Kidney tubule cell (primary cell): ENCODE measurements at places on chromosomes 7 and 10.
A peak's percentile ranks its signal among the peaks of the same experiment; 100 is the strongest.

DNA sequence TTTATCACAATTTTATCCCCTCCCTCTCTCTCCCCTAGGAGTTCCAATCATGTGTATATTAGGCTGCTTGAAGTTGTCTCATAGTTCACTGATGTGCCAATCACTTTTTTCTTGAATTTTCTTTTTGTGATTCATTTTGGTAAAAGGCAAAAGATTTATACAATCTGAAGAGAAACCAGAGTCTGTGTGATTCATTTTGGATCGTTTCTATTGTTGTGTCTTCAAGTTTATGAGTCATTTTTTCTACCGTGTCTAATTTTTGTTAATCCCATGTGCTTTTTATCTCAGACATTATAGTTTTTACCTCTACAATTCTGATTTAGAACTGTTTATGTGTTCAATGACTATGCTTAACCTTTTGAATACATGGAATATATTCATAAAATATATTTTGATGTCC, 483.9 kb upstream of the AUTS2 start:
- no peak for DNase-seq

DNA sequence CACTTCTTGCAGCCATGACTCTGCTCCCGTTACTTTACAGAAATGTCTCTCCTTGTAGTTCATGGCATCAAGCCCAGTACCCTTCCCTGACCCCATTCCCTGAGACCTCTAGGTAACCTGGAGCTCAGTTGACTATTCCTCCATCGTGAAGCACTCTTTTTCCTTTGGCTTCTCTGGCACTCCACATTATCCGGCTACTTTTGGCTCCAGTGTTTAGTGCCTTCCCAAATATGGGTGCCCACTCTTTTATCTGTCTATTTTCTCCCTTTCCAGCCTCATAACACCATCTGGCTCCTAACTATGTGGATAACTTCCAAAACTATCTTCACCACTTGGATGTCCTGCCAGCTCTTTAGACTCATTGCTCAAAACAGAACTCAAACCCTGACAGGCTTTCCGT, 744.7 kb upstream of the GALNT17 start:
- DNase-seq: no peak

- no peak for DNase-seq
These were observed 210.8 kb upstream of the CSTF2T start for GRCh38 chr10:51910189-51910588.

DNA sequence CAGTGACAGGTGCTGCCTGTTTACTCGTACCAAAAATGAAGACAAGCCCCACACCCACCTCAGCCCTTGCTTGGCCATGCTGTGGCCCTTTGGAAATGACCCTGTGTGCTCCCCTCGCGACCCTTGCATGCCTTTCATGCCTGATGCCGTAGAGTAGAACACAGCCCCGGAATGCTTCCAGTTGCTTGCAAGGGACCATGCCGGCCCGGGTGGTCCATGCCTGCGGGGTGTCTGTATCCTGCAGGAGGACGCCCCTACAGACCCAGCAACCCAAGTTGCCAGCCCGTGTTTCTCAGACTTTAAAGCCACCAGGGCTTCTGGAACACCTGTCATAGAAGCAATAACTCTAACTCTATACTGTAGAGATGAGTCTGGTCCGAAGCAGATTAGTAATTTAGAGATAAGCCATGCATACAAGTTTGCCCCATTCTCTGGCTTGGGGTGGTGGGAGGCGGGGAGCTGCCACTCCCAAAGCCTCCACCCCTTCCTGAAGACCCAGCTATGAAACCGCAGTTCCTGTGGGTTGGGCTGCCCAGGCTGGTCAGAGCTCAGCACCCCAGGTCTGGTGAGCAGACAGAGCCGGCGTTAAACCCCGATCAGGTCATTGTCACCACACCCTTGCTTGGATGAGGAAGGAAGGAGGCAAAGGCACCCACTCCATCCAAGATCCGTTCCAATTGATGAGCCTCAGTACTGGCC, 143.5 kb downstream of the ADCY1 start:
- DNase-seq: no peak

DNA sequence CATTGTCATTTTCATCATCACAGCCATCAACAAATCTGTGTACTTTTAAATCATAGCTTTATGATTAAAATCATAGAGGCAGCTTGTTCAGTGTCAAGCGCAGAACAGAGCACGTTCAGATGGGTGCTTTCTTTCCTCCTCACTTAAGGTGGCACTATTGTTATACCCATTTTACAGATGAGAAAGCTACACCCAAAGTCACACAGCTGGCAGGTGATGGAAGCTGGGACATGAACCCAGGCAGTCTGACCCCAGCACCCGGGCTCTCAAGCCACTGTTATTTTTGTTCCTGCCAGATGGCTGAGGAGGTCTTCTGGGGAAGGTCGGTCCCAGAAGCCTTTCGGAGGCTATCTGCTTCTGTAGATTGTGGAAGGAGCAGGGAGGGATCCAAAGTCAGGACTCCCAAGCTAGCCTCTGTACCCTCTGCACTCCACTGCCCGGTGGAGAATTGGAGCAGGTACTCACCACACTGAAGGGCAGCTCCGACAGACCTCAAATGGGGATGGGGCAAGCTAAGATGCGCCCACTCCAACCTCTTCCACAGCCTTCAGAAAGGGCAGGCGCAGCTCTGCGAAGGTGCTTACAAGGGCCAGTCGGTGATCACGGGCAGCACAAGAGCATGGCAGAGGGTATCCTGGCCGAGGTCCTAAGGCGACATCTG, 610 bp downstream of the AVPI1 start:
- DNase-seq: peak; percentile 9
